ENCODE measurements at places on chromosomes 16 and 17. TPM values are rescaled to one million over a fixed set of nuclear protein-coding genes. Genes with fewer than 3 reads are reported as not detected.

DNA sequence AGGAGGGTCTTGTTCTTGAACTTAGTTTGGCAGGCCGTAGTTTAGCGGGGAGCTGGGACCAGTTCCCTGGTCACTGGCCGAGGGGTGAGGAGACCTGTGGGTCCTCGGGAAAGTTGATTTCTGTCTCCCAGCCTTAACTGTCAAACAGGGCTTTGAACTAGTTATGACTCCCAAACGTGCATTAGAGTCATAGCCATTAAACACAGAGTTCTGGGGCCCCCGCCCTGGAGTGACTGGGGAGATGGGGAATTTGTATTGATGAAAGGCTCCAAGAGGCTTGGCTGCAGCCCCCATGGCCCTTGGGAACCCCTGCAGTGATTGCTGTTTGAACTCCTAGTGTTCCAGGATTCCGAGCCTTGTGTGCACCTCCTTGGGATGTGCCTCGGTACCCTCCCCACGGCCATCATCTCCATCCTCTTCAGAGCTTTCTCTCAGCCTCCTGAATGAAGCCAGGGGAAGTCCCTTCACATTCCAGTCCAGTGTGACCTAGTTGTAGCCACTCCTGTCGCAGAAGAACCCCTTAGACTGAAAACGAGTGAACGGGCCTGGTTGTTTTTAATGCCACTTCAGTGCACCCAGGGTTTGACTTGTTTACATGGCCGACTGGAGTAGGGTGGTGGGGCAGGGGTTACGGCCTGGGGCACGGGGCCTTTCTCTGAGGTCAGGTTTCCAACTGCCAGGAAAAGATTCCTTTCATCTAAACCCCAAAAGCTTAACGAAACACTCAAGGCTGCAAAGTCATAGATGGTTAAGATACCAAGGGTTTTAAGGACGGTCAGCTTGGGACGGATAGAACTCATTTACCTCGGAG lies 1.4 kb downstream of the MPRIP start:
- DNase-seq: no peak

GRCh38 chr16:66473654-66474519 lies 46.8 kb downstream of the BEAN1 start:
- no peak for DNase-seq

DNA sequence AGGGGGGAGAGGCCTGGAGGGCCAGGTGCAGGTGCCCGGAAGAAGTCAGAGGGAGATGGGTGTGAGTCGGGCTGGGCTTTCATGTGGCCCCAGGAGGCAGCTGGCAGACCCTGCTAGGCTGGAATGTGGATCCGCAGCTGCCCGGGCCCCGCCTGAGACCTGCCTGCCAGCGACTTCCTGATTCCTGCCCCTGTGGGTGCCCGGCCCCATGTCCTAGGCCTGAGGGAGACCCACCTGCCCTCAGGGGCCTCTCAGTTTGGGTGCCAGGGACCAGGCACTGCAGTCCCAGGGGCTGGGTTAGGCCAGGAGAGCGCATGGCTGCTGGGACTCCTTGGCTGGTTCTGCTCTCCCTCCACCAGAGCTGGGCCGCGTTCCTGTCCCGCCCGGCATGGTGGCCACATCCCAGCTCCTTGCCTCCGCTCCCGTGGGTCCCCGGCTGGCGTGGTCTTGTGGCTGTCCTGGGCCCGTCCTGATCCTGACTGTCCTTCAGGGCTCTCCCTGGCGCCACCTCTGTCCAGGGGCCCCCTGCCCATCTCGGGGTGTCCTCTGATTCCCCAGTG lies 22.1 kb upstream of the SPNS2 start:
- no peak for DNase-seq

DNA sequence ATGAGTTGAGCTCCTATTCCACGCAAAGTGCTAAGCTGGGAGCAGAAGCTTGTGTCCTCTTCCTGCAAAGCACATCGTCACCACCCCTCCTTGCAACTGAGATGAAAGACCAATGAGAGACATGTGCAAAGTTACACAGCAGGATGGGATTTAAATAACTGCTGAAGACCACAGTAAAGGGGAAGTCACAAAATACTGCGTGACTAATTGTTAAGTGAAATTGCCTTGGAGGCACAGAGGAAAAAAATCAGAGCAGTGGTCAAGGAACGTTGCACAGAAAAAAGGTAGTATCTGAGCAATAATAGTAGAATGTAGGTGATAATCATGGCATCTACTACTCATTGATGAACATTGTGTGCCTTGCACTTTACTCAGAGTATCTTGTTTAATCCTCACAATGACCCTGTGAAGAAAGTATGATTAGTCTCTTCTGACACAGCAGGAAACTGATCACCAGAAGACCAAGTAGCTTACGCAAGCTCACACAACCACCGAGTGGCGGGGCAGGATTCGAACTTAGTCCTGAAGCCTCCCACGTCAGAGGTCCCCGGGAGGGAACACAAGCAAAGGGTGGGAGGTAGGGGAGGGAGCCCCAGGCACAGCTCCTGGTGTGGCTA lies 15.4 kb upstream of the MYO18A start:
- no peak for DNase-seq

DNA sequence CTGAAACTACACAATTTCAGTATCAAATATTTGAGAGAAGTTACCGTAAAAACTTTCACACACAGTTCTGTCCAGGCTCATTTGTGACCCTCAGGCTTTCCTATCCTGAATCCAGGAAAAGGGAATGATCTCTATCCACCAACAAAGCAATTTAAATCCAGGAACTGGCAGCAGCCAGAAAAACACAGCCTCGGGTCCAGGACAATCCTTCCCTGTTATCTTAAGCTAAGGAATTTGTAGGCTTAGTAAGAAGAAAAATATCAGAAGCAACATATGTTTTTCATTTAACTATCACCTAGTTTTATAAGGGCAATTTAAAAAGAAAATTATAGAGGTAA lies 47.1 kb downstream of the TEX2 start:
- DNase-seq: no peak

- no peak for DNase-seq
Measured at GRCh38 chr16:74461826-74462225, 40.5 kb upstream of the CLEC18B start.

- DNase-seq: no peak
Measured at GRCh38 chr17:66450852-66451158, 148.4 kb downstream of the PRKCA start.

GRCh38 chr16:27485126-27485525 lies 64.6 kb downstream of the GTF3C1 start:
- no peak for DNase-seq

- no peak for DNase-seq
Measured at GRCh38 chr16:28087675-28088300, 24.3 kb upstream of the GSG1L start.

- no peak for DNase-seq
Measured at GRCh38 chr17:34639706-34640425, 60.5 kb downstream of the TMEM132E start.

GRCh38 chr17:57278740-57279387 lies 22.5 kb downstream of the MSI2 start:
- DNase-seq: no peak

DNA sequence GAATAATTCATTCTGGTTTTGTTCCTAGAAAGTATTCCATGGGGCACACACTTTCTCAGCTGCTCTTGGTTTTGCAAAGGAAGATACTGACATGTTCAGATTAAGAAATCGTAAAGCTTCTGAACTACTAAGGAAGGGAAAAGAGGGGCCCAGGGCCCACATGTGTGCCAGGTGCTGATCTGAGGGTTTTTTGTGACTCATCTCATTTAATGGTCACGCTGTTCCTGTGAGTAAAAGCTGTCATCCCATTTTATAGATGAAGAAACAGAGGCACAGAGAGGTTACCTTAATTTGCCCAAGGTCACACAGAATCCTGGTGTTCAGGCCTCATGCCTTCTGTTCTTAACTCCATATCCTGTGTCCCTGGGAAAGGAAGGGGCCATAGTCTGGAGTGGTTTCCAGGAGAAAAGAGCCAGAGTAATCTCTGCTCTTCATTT lies 113.2 kb downstream of the MSI2 start:
- no peak for DNase-seq

The KRTAP3-3 gene
- not detected for total RNA-seq

The PIRT gene
- total RNA-seq: not detected

The CHD9NB gene
- total RNA-seq: 2.3 TPM

The SULT1A4 gene
- 33.3 TPM for total RNA-seq

The TP53TG3 gene
- total RNA-seq: not detected

The HAS3 gene
- total RNA-seq: 0.60 TPM

The CFAP97D1 gene
- total RNA-seq: not detected

The FBXW10 gene
- total RNA-seq: 0.20 TPM

The SRSF2 gene
- 152 TPM for total RNA-seq

The RRAD gene
- total RNA-seq: 8.2 TPM

The CES3 gene
- 1.2 TPM for total RNA-seq
